ENCODE measurements at places on chromosomes 2 and 18.

- no peak for DNase-seq
Measured at GRCh38 chr2:193409951-193410350, 1215.2 kb upstream of the TMEFF2 start.

DNA sequence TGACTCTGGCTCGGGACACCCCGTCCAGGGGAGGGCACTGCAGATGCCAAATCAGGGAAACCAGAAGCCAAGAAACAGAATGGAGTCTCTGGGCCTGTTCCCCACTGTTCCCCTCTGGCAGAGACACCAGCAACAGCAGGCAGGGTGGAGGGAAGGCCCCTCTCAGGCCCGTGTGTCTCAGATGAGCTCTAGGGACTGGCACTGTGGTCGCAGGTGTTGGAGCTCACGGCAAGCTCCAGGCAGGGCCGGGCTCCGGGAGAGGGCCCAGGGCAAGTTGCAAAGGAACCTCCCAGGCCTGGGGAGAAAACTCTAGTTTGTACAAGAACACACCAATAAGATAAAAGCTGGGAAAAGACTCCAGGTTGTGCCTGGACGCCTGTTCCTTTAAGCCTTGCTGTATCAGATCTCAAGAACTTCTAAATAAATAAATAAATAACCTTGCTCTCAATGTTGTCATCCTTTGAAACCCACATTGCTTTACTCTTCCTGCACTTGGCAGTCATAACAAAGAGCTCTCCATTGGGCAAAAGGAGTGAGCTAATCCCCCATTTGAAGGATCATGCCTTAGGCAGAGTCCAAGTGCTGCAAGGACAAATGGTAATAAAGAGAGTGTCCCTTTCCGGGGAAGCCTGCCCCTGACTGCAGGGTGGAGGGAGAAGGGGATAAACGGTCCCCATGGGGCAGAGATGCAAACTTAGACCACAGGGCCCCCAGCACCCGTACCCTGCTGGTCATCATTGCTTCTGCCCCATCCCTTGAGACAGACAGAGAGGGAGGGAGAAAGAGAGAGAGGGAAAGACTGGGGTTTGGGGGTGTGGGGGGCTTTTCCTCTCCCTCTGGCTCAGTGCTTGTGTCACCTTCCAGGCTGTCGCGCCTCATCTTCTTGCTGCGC is 33.3 kb downstream of the CNGA3 start:
- no peak for DNase-seq

DNA sequence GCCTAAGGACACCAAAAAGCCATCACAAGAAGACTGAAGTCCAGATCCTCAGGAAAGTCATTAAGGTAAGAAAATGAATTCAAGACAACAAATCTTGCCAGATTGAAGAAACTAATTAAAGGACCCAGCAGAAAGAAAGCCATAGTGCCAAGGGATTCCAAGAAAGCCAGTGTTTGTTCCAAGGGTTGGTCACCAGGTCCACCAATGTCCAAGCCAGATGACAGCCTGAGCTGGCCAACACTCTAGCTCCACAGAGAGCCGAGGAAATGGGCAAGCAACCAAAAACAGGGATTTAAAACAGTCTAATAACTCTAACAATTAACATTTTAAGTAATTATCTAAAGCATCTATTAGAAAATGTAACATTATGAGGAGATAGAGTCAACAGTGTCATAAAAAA is 49.2 kb downstream of the DNER start:
- no peak for DNase-seq

DNA sequence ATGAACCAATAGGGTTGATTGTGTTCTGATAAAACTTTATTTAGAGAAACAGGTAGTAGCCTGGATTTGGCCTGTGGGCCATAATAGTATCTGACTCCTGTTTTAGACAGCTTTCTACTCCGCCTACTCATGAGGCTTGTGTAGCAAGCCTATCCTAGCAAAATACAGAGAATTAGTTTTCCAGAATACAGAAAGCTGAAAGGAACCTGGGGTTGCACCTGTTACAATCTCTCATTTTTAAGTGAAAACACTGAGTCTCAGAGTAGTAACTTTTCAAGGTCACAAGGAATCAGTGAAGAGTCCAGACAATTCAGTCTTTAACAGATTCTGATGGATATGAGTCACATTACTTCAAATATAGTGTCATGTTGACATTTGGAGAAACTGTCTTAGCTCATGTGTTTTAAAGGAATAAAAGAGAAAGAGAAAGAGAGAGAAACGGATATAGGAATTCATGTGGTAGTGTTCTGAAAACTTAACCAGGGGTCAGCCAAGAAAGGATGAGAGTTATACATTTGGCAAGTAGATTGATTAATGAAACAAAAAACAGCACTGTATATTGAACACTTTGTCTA is 17.0 kb downstream of the ARHGAP28 start:
- no peak for DNase-seq

DNA sequence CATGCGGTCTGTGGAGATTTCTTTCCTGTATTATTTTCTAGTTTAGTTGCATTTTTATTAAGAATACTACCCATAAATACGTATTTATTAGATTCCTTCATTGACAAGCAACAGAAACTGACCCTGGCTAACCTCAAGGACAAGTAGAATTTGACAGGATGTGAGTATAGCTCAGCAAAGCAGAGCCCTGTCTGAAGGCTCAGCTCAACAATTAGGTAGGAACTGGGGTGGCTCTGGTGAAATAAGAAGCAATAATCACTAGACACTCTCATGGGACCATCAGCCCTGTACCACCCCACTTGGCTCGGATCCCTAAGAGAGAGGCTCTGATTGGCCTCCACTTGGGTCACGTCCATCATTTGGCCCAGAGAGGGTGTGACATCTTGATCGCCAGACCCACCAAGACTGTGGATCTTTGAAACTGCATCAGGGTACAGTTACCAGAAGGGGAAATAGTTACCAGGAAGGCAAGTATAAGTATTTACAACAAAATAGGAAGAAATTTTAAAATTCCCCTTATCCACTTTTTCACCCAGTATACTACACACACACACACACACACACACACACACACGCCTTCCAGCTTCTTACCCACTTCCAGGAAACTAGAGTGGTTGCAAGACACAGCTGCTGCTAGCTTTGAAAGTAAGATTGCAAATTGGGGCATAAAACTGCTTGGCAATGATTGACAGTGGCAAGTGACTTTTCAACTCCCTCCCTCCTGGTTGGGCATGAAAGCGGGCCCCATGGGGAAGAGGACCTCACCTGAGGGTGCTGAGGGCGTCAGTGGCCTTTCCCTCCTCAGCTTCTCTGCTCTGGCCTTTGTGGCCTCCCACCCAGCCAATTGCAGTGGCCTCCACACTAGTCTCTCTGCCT is 41.8 kb downstream of the KCTD18 start:
- no peak for DNase-seq

Measured in amygdala (tissue), 56 donors.